ENCODE measurements at places on chromosomes 16 and 17.

DNA sequence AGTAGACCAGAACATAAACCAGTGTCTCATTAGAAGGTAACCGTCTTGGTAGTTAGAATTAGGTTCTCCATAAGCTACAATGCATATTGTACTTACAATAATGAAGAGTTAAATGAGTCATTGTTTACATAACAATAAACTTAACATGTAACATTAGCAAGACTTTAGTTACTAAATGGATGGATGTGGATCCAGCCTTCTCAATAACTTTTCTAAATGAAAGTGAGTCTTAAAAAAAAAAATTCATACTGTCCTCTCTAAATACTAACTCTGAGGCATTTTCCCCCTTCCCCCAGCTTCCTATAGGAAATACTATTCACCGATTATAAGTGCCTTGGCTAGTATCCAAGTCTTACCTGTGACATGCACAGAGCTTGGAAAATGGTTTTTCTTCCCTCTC is 155.3 kb downstream of the CYB561 start:
- DNase-seq = no peak

DNA sequence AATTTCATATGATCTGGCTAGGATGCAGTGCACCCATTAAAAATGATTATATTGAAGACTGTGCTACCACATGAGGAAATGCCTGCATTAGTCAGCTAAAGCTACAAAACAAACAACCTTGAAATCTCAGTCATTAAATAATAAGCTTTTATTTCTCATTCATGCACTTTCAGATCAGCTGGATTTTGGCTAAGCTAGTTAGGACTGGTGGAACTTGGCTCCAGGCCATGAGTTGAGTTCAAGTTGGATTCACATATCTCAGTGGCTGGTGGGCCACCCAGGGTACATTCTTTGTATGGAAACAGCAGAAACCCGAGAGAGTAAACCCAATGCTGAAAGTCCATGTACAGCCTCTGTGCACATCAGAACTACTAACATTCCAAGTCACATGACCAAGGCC is 6.4 kb upstream of the SLFN12L start:
- no peak for DNase-seq

DNA sequence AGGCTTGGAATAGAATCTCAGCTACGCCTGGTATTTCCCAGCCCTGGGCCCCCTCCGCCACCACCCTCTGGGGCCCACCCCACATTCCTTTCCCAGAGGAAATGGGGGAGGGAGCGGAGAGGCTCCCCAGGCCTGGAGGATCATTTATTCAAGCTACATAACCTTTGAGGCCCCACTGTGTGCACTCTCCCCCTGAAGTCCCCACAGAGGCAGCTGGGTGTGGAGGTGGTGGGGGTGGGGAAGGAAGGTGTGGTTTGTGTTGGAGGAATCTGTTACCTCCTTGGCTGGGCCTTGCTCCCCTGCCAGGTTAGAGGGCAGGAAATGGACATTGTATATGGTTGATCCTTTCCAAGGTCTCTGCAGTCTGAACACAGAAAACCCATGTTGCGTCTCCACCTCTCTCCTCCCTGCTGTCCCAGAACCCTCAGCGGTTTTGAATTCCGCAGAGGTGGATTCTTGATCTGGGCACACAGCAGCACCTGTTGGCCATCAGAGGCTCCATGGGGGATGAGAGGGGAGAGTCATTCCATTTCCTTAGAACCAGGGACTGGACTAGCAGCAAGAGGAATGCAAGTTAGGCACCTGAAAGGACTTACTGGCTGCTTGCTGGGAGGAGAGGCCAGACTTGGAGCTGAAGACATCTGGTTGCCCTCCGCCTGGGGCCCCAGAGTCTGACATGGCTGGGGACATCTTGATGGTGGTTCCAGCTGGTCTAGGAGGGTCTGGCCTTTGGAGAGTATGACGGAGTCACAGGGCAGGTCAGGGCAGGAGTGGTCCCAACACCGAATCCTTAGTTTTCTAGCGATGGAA is 23.0 kb downstream of the ARHGAP23 start:
- DNase-seq = no peak

DNA sequence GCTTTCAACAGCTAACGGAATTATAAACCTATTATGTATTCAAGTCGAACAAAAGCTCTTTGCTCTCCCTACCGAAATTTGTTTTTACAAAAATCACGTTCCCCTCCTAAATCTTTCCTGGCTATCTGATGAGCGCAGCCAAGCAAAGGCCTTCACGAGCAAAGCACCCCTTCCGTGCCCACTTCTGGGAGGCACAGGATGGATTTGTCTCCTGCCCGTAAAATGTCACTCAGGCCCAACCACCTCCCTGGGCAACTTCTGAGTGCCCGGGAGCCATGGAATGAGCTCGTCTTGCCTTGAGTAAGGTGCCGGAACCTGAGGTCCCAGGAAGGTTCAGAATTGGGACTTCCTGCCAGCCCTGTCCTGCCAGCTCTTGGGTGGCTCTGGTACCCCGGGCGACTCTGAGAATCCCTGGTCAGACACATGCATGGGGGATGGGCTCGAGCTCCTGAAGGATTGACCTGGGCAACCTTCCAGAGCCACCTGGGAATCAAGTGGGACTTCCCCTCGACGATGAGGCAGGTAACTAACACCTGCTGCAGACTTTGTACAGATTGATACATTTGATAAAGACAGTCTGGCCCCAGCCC is 19.8 kb downstream of the SLC7A5 start:
- DNase-seq = no peak

GRCh38 chr17:44827863-44828262 is 2.2 kb downstream of the GJC1 start:
- no peak for DNase-seq

GRCh38 chr16:56980792-56981724 is 8.3 kb upstream of the NLRC5 start:
- DNase-seq = no peak

GRCh38 chr16:88534638-88535190 is 35.5 kb upstream of the ZC3H18 start:
- DNase-seq = peak; percentile 53

- DNase-seq = no peak
Measured at GRCh38 chr16:9409560-9410493, 318.4 kb downstream of the HAPSTR1 start.

- no peak for DNase-seq
Measured at GRCh38 chr16:19696961-19697360, 21.1 kb downstream of the KNOP1 start.

GRCh38 chr17:75485688-75486087 is 29.3 kb downstream of the TMEM94 start:
- no peak for DNase-seq

GRCh38 chr17:46152423-46152822 is 40.8 kb downstream of the KANSL1 start:
- no peak for DNase-seq
